Right ventricle myocardium superior (tissue), 1 donor: ENCODE measurements at places on chromosomes 7 and 10. TPM values are rescaled to one million over a fixed set of nuclear protein-coding genes. Genes with fewer than 3 reads are reported as not detected.

DNA sequence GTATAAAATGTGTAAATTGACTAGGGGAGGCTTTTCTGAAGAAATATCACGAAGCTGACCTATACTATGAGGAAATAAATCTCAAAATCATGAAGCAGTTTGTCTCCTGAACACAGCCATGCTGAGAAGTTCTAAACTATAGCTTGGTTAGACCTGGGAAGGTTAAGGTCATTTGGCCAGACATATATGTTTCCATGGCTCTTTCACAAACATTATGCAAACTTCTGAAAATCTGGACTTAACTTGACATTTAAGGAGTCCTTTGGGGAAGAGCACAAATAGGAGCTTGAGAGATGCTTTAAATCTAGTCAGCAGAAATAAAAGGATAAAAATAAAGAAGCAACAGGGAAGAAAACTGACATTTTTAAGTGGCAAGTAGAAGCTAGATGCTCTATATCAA is 115.9 kb upstream of the MEOX2 start:
- DNase-seq = no peak

DNA sequence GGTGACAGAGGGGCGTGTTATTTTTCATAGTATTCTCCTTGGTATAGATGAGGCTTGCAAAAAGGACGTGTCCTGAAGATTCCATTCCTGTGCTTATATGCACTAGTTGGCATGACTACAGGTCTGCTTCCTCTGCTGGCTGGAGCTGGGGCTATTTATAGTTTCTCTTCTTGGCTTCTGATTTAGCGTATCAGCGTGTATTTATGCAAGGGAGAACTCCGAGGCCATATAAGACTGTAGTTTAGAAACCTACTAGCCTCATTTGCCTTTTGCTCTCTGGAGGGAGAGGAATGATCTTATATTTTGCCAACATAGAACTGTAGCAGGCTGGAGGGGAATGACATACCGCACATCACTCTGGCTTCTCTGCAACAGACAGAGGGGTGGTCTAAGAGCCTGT is 39.7 kb downstream of the CACNB2 start:
- DNase-seq = no peak

ANKRD1 gene
- 1,733 TPM for total RNA-seq

DNA sequence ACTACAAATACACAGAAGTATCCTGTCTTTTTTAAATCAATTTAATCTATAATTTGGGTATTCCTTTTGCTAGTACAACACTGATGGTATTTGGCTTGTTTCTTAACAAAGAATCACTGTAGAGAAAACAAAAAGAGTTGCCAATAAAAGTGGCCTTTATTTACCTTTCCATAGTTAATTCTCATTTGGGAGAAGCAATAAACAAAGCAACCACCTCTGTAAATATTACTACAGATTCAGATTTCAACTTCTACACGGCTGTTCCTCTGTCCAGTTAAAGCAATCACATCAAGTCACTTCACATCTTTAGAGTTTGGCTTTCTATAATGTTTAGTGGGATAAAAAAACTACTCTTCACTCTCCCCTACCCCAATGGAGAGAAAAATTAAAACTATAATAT is 34.4 kb downstream of the ERCC6 start:
- no peak for DNase-seq

GRCh38 chr10:132453470-132453861 is 56.5 kb downstream of the PWWP2B start:
- DNase-seq = peak; percentile 45

- DNase-seq = peak; percentile 71
Measured at GRCh38 chr10:124671486-124672075, 72.6 kb downstream of the FAM53B start.

- DNase-seq = no peak
Measured at GRCh38 chr10:69861251-69862240, 59.8 kb downstream of the COL13A1 start.

CHRM2 gene
- total RNA-seq = 72.1 TPM

GRCh38 chr7:66683770-66684123 is 55.1 kb downstream of the KCTD7 start:
- DNase-seq = no peak

GRCh38 chr7:106265133-106265532 is 19.6 kb downstream of the NAMPT start:
- DNase-seq = no peak

KLLN gene
- 0.30 TPM for total RNA-seq

GRCh38 chr7:55794527-55794926 is 68.0 kb downstream of the SEPTIN14 start:
- DNase-seq = no peak

GRCh38 chr7:115368998-115369397 is 447.1 kb downstream of the MDFIC start:
- DNase-seq = no peak

DNA sequence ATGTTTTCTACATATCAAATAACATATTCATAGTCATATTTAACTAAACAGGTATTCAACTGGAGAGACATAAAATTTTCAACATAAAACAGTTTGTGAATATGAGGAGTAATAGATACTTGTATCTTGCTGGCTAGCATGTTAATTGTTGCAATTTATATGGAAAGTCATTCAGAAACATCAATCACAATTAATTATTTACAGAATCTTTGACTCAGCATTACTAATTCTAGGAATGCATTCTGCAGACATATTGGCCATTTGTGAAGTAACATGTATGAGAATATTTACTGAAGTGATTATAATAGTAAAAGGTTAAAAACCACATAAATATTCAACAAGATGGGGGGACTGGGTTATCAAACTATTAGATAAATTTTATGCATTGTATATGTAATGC is 203.7 kb downstream of the TSPAN12 start:
- DNase-seq = no peak

DNA sequence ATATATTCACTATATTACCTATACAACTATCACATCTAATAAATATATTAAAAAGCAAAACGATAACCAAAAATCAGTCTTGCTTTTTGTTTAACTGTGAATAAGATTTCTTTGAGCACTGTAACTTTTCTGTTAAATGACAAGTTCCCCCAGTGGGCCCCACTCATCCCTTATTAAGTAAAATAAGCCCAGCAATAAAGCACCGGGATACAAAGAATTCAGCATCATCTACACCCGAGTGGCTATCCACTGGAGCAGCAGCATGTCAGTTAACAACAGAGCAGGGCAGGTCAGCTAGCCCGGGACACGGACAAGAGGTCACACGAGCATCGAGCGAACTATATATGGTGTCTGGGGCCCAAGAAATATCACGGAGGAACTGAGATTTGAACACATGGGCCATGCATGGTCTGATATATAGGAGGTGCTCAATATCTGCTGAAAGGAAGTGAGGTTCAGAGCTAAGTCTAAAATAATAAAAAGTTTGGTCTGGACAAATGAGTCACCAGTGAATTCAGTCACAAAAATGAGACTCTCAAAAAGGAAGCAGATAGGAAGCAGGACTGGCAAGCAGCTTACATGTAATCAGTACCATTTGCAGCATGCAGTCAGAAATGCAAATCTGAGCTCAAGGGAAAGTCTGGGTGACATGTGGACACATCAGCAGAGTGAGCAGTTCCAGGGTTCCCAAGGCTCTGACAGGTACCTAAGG is 4.1 kb downstream of the ERCC6 start:
- no peak for DNase-seq

IL2RA gene
- 2.3 TPM for total RNA-seq

DNA sequence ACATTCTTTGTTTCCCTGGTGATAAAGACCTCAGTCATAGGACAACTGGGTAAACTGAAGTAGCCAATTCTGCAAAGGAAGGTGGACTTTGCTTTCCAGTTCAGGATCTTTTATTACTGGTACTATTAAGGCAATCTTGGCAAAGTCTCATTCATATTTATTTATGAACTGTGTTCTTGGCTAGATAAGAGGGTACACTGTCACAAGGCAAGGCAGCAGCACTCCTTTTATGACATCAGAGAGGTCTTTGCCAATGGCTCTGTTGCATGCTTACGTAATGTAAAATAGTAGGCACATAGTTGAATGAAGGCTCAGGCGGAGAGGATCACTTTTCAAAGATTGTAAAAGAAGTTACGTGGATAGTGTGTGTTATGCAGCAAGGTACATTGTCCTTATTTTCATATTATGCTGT is 63.7 kb upstream of the PDK4 start:
- DNase-seq = no peak

MUC12 gene
- not detected for total RNA-seq

HMX3 gene
- not detected for total RNA-seq

PPP1R9A gene
- 22.6 TPM for total RNA-seq

DGKI gene
- 1.4 TPM for total RNA-seq

HYAL4 gene
- not detected for total RNA-seq

- no peak for DNase-seq
Measured at GRCh38 chr10:28734938-28735759, 57.8 kb downstream of the BAMBI start.

DNA sequence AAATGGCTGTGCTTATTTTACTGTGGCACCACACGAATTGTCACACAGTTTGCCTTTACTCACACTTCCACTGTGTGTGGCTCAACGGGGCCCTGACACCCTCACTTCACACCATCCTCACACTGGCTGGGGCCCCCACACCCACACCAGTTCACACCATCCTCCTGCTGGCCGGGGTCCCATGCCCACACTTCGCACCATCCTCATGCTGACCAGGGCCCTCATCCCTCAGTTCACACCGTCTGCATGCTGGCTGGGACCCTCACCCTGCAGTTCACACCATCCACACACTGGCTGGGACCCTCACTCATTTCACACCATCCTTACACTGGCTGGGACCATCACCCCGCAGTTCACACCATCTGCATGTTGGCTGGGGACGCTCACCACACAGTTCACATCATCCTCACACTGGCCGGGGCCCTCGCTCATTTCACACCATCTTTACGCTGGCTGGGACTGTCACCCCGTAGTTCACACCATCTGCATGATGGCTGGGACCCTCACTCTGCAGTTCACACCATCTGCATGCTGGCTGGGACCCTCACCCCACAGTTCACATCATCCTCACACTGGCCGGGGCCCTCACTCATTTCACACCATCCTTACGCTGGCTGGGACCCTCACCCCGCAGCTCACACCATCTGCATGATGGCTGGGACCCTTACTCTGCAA is 36.0 kb downstream of the BRI3 start:
- DNase-seq = no peak

DNA sequence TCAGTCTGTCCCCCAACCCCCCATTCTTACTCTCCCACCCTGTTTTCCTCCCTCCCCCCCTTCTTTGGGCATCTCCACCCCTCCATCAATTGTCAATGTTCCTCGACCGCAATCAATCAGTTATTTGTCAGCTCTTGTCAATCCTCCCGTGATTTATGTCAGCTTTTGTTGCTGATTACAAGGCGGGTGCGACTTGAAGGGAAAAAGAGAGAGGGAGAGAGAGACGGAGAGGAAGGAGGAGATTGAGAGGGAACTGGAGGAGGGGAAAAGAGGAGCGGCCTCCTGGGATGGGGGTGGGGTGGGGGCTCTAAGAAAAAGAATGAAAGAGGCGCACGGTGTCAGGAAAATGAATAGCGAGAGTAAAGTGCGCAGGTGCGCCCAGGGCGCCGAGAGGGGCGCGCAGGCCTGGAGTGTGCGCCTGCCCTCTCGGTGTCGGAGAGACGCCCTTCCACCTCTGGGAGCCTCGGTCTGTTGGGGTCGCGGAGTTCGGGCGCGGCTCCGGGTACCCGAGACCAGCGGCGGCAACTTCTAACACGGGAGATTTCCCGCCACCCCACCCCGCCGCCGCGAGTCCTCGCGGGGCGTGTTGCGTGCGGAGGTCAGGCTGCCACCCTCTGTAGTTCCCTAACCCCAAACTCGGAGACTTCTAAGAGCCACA is 1.1 kb upstream of the ZNF503 start:
- DNase-seq = peak; percentile 57

GIMAP4 gene
- total RNA-seq = 34.7 TPM

GRCh38 chr10:118298787-118299186 is 43.3 kb downstream of the FAM204A start:
- no peak for DNase-seq

GRCh38 chr10:110502851-110503301 is 5.2 kb downstream of the DUSP5 start:
- DNase-seq = peak; percentile 60

GRCh38 chr7:69531050-69531449 is 67.2 kb upstream of the AUTS2 start:
- DNase-seq = no peak

GRCh38 chr10:644076-644942 is 45.2 kb downstream of the DIP2C start:
- no peak for DNase-seq

- DNase-seq = peak; percentile 24
Measured at GRCh38 chr7:5625938-5626337, 155.5 kb downstream of the RNF216 start.

DNA sequence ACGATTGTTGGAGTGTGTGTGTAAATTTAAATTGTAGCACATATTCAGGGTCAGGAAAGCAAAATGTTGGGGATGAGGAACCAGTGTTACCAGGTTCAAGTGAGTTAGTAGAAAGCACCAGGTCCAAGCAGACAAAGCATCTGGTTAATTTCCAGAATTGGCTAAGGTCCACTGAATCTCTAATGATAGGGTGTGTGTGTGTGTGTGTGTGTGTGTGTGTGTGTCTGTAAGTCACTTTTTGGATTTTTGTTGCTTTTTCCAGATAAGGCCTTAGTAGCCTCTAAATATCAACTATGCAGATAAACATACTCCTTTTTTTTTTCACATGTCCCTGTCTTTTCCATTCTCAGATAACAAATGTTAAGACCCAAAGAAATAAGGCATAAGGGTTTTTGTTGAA is 36.6 kb upstream of the FMC1 start:
- DNase-seq = no peak

- DNase-seq = no peak
Measured at GRCh38 chr10:58637352-58637751, 124.7 kb downstream of the BICC1 start.

- DNase-seq = no peak
Measured at GRCh38 chr7:115478426-115478825, 552.1 kb downstream of the TFEC start.

ZNF727 gene
- 1.8 TPM for total RNA-seq

SPDYE11 gene
- not detected for total RNA-seq

GRCh38 chr7:1853986-1854865 is 184.1 kb downstream of the ELFN1 start:
- peak; percentile 36 for DNase-seq

DNA sequence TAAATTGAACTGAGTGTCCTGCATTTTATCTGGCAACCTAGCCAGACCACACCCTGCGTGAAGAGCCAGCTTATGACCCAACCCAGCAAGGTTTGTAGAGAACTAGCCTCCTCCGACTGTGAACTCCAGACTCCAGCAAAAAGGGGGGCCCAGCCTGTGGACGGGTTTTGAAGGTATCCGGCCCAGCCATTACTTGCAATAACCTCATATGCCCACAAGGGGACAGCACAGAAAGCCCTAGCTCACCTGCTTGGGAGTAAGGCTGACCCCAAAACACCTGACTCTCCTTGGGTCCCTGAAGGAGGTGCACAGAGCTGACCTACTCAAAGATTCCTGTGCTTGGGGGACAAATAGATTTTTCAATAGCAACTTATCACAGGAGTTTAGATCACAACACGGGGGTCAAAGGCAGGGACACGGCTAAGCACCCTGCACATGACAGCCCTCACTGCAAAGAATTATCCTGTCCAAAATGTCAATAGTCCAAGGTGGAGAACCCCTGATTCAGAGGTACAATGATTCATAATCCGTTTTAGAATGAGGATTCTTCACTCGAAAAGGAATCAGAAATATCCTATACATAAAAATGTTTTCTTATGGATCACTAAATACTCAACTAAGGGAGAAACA is 4.6 kb downstream of the TRPV6 start:
- no peak for DNase-seq

- peak; percentile 73 for DNase-seq
Measured at GRCh38 chr7:105353752-105354328, 34.9 kb downstream of the SRPK2 start.
